ENCODE measurements at places on chromosomes 11 and 22.
A peak's percentile ranks its signal among the peaks of the same experiment; 100 is the strongest.

GRCh38 chr22:22043296-22044078, 60.9 kb upstream of the TOP3B start:
- DNase-seq, result no peak

- DNase-seq, result no peak
Measured at GRCh38 chr11:78926633-78927338, 352.1 kb upstream of the NARS2 start.

DNA sequence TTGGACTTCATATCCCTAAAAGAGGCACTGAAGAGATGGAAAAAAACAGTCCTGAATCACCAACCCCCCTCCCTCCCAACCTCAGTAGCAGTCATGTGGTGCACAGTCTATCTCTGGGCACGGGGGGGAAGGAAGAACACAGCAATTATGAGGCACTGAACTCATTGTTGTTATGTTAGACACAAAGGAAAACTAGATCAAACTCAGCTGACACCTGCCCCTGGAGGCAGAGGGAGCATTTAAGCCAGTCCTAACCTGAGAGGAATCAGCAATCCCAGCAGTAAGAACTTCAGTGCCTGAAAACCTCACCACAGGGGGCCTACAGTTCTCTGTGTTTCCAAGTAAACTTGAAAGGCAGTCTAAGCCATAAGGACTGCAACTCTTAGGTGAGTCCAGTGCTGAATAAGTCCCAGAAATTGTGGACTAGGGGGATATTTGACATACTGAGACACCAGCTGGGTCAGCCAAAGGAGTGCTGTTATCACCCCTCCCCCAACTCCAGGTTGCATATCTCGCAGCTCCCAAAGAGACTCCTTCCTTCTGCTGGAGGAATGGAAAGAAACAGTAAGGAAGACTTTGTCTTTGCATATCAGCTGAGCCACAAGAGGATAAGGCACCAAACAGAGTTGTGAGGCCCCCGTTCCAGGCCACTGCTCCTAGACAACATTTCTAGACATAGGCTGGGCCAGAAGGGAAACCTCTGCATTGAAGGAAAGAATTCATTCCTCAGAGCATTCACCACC, 72.5 kb downstream of the GLYATL1 start:
- no peak for DNase-seq

GRCh38 chr11:8386134-8386864, 122.6 kb upstream of the LMO1 start:
- DNase-seq, result no peak

- peak; percentile 54 for DNase-seq
Measured at GRCh38 chr11:69797156-69797555, 22.0 kb upstream of the FGF4 start.

DNA sequence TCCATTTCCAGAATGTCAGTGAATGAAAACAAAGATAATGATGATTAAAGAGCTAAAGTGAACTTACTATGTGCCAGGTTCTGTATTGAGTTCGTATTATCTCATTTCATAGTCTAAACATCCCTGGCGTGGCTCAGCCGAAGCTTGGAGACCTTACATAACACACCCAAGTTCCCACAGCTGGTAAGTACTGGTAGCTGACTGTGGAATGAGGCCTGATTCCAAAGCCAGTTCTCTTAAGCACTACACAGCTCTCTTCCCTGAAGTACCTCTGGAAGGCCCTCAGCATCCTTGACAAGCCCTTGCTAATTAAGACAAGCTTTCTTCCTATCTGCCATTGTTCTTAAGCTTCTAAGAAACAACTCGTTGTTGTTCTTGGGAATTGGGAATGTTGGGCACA, 28.6 kb upstream of the NCAM1 start:
- no peak for DNase-seq

- DNase-seq, result no peak
Measured at GRCh38 chr11:96085319-96085930, 161.5 kb upstream of the MTMR2 start.

GRCh38 chr11:408154-409007, 6.4 kb downstream of the SIGIRR start:
- DNase-seq, result no peak

DNA sequence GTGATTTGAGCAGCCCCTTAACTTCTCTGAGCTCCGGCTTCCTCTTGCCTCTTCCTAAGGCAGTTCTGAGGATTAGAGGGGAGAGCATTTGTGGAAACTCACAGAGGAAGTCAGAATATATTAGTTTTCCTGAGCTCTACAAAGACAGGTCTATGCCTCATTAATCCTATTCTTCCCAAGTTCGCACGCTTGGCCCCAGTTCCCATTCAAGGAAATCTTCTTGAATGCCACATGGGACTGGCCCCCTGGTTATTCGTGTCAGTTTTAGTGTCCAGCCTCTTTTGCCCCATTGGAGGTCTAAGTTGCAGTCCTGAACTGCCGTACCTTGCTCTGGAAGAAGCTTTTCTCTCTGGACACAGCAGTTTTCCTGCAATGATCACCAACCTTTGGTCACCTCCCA, 37.6 kb upstream of the ALX4 start:
- no peak for DNase-seq

DNA sequence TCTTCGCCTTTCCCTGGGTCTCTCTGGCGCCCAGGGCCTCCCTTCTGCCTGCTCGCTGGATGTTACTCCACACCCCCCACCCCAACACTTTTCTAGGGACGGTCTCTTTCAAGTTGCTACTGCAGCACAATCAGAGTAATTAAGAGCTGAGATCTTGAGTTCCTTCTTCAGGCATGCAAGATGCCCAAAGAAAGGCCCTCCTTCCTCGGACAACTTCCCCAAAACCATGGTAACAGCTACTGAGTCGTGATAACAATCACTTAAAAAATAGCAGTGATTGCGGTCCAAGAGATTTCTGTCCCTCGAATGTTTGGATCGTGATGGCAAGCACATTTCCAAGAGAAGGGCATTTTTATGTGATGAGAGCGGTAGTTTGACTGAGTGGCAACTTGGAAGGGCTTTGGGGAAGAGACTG, 638 bp upstream of the TENM4 start:
- peak; percentile 63 for DNase-seq

GRCh38 chr22:42243802-42244060, 26.7 kb downstream of the TCF20 start:
- no peak for DNase-seq

DNA sequence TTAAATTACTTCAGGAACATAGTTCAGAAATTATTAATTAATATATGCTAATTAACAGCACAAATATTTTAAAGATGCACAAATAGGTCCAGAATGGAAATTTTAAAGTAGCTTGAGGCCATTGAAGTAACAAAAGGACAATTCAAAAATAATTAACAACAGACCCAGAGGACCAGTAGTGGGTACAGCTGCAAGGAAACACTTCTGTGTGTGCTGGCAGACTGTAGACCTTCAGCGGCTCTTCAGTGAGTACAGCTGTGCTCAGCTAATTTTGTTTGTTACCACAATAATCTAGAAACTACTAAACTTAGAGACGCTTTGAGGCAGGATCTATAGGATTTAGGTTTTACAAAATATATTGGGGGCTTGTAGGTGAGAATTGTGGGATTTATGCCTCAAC, 103.8 kb downstream of the GRIA4 start:
- DNase-seq, result no peak

DNA sequence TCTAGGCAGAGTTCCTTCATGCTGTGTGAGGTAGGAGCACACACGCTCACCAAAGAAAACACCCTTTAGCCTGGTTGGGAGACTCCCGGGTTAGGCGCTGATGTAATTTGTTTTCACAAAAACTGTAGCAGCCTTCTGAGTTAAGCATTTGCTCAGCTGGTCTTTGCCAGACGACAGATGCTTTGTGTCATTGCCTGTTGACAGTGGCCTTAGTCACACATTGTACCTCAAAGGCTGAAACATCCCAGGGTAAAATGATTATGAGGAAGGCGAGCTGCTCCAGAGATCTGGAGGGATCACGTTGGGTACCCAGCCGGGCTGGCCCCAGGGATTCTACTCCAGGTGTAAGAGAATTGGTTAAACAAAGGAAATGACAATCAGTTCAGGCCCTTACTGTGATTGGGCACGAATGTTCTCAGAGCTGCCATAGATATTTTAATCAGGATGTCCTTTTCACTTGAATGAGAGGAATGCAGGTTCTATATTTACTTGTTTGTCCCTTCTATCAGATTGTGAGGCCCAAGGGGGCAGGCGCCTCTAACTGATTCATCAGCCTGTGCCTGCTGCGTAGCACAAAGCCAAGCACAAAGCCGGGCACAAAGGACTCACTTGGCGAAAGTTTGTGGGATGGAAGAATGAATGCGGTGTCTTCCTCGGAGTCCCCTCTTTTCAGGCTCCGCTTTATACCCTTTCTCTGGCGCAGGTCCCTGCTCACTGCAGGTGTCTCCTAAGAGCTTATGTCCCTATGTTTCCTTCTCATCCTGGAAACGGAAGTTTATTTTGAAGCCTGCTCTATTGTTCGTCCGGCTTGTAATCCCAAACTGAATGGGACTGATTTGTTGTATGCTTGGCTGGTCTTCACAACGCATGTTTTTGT, 47.1 kb downstream of the ADM start:
- DNase-seq, result peak; percentile 85

GRCh38 chr11:1673446-1674172, 23.4 kb upstream of the KRTAP5-6 start:
- no peak for DNase-seq

DNA sequence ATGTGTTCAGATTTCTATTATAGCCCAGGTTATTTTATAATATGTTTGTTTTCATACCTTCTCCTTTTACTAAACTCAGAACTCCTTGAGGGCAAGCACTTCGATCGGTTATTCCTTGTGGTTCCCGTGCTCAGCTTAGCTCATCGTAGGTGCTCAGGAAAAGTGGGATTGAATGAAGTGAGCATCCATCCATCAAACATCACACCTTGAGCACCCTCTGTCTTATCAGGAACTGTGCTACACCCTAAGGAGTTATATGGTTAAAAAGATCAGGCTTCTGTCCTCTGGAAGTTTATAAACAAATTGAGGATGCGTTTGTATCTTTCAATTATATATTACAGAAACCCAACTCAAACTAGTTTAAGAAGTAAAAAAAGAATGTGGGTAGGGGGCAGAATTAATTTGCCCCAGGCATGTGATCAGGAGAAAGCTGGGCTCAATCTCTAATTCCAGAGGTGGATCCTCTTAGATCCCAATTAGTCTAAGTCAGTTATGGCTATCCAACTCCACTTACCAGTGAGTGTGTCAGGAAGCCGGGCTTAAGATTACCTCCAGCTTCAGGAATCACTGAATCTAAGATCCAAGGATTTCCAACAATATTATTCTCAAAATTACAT, 59.9 kb upstream of the RRAS2 start:
- no peak for DNase-seq

GRCh38 chr11:62373464-62374119, 36.3 kb downstream of the ASRGL1 start:
- DNase-seq, result no peak

DNA sequence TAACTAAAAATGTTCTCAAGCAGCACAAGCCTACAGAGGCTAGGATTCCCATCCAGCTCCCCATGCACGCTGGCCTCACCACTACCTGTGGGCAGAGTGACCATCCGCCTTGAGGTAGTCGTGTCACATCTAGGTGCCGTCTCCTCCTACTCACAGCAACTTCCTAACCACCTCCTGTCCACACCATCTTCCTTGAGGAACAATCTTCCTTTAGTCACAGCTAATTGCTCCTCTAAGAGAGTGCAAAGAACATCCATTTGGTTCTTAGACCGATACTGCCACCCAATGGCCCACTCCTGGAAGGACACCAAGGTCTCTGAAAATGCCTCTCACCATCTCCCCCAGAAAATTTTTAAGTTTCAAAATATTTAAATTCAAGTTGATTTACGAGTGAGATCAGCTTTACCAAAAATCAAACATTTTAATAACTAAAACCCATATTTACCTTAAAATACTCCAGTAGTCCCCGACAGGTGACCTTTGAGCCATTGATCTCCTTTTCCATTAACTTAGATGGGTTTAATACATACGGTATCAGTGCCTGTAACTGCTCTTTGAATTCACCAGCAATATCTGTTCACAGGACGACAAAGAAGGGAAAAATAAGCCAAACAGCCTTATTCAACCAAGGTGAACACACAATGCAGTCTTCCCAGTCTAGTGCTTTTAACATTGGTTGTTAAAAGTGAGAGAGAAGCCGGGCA, 21.7 kb upstream of the PLAAT3 start:
- DNase-seq, result peak; percentile 77

- no peak for DNase-seq
Measured at GRCh38 chr11:16359369-16359768, 3.0 kb upstream of the SOX6 start.

- DNase-seq, result no peak
Measured at GRCh38 chr11:67503119-67504004, 1.8 kb downstream of the PITPNM1 start.

DNA sequence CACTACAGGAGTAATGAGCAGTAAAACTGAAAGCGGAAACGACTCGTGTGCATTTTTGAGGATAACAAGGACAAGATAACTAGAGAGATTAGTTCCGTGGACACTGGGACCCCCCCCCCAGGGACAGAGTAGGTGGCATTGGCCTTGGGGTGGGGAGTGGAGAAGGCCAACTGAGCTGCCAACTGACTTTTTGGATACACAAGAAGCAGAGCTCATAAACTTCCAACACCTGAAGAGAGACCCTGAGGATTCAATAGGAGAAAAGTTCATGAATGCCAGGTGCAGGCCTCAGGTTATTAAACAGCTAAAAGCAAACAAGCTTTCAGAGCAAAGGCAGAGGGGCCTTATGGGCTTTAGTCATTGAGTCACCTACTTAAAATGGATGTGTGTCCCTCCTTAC, 17.6 kb upstream of the PRSS23 start:
- DNase-seq, result no peak

DNA sequence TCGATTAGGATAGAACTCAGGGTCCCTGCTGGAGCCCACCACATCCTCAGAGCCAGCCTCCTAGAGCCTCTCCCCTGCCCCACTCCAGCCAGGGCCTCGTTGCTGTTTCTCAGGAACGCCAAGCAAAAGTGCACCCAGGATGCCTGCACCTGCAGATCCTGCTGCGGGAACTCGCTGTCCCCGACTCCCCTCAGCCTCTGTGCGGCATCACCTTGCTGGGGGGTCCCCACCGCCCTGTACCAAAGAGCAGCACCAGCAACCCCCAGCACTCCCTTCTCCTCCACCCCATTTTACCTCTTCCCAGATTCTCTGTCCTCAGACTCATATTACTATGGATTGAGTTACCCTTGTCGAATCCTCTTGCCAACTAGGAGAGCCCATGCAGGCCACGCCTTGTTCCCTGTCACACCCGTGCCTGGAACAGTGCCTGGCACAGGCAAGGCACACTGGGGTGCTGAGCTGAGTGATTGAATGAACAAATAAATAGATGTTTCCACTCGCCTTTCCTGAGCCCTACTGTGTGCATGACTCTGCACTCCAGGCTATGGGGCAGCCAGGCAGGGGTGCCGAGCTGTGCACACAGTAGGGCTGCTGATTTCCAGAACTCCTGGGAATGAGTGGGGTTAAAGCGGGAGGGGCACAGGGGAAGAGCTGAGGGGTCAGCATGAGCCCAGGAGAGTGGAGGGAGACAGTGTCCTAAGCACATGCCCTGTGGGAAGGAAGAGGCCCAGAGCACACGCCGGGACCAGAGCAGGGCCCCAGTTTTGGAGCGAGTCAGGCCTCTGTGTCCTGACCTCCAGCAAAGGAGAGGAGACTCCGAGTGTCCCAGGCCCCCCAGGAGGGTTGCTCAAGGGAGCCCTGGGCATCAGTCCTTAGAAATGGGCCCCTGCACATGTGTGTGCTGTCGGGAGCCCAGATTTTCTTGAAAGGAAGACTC, 44.3 kb downstream of the LINC01488 start:
- peak; percentile 40 for DNase-seq
